ENCODE measurements at places on chromosomes 3 and 15.
A peak's percentile ranks its signal among the peaks of the same experiment; 100 is the strongest.

- no peaks in the 10 kb centered on the region for H3K36me3 ChIP-seq
- H3K27me3 ChIP-seq, result no peaks in the 10 kb centered on the region
- no peak for DNase-seq
- H3K4me1 ChIP-seq, result peaks cover 16% of the 10 kb centered on the region
Observed at GRCh38 chr3:185397676-185398075, 34.7 kb downstream of the MAP3K13 start.

GRCh38 chr3:129732200-129732876, 125.9 kb upstream of the PLXND1 start:
- no peaks in the 10 kb centered on the region for H3K27me3 ChIP-seq
- no peak overlapping the region for H3K4me3 ChIP-seq
- peaks cover 6% of the 10 kb centered on the region for H3K36me3 ChIP-seq
- H3K27ac ChIP-seq, result no peak overlapping the region

GRCh38 chr3:147393943-147394883, 12.1 kb downstream of the ZIC4 start:
- H3K27me3 ChIP-seq, result peaks cover 100% of the 10 kb centered on the region
- no peaks in the 10 kb centered on the region for H3K36me3 ChIP-seq
- H3K4me3 ChIP-seq, result peak overlapping the region; percentile 14
- H3K4me1 ChIP-seq, result peaks cover 29% of the 10 kb centered on the region
- DNase-seq, result no peak

GRCh38 chr15:62644216-62644888, 398.2 kb upstream of the TPM1 start:
- peaks cover 10% of the 10 kb centered on the region for H3K4me1 ChIP-seq
- no peak overlapping the region for H3K27ac ChIP-seq
- no peak for DNase-seq
- H3K27me3 ChIP-seq, result no peaks in the 10 kb centered on the region

DNA sequence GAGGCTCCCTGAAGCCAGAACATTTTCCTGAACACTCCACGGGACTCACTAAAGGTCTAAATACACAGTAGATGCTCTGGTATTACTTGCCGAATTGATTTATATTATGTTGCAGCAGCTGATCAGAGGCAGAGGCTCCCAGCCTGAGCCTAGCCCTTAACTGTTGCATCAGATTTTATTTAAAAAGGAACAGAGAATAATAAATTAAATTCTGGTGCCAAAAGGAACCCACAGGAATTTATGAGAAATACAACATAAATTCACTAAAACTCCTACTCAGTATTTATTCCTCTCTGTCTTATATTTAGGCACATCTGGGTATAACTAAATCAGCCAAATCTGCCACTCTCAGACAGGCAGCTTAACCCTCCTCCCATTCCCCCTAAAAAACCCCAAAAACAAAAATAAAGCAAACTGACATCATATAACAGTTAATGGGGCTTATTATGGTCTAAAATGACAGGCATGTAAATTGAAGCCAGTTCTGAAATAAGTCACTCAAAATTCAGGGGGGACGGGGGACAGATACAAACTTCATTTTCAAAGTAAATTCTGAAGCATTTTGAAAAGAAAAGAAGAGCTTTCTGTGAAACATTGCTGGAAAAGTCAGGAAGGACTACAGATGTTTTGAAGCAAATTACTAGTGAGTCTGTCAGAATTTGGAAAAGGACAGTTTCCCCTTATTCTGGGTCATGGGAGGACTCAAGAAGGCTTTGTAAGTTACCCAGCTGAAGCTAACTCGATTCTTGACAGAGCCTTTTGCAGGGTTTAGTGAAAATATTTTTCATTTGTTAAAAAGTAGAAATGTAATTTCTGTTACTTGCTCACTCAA, 53.8 kb upstream of the CORO2B start:
- H3K36me3 ChIP-seq, result no peaks in the 10 kb centered on the region
- H3K4me3 ChIP-seq, result no peak overlapping the region
- DNase-seq, result no peak
- H3K4me1 ChIP-seq, result peaks cover 10% of the 10 kb centered on the region
- H3K27me3 ChIP-seq, result peaks cover 12% of the 10 kb centered on the region

DNA sequence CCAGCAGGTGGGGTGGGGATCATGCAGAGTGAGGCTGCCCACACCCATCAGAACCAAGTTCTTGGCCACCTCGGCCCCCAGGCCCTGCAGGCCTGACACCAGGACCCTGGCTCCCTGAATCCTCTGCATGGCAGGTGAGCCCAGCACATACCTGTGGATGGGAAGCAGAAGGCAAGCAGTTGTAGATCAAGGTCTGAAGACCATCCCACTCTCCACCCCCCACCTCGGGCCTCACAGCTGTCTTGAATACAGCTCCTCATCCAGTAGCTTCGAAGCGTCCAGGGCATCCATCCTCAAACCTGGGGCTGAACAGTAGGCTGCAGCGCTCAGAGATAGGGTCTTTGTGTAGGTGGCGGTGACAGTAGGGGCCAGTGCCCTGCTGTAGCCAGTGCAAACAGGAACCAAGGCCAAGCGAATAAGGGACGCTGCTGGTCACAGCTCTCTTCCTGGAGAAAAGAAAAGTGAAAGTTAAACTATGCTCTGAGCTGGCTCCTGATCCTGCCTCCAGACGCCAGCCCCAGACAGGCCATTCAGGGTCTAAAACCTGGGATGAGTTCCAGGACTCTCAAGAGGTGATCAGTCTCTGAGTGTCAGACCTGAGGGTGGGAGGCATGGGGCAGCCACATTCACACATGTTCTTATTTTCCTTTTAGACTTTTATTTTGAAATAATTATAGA, at the start of gene UBA7:
TSS of gene UBA7 (minus strand) at position 457 of the 678 bp plus-strand sequence. CDS start at position 291, 166 bp downstream.
- peak within 1 kb of the TSS; percentile 70 for H3K4me3 ChIP-seq
- no peaks in the 10 kb centered on the region for H3K27me3 ChIP-seq
- H3K4me1 ChIP-seq, result peaks cover 20% of the 10 kb centered on the region

- H3K4me3 ChIP-seq, result no peak overlapping the region
- H3K27ac ChIP-seq, result no peak overlapping the region
- H3K4me1 ChIP-seq, result peaks cover 4% of the 10 kb centered on the region
Observed at GRCh38 chr15:66955871-66956585, 109.4 kb upstream of the SMAD3 start.

- no peaks in the 10 kb centered on the region for H3K36me3 ChIP-seq
- no peak overlapping the region for H3K27ac ChIP-seq
- H3K27me3 ChIP-seq, result peaks cover 3% of the 10 kb centered on the region
- peaks cover under 1% of the 10 kb centered on the region for H3K4me1 ChIP-seq
Observed at GRCh38 chr3:7315037-7315436, 454.1 kb downstream of the GRM7 start.

- H3K36me3 ChIP-seq, result no peaks in the 10 kb centered on the region
- H3K4me1 ChIP-seq, result peaks cover 34% of the 10 kb centered on the region
- no peak overlapping the region for H3K27ac ChIP-seq
- no peaks in the 10 kb centered on the region for H3K27me3 ChIP-seq
- DNase-seq, result no peak
Observed at GRCh38 chr3:178325330-178325729, 210.9 kb upstream of the KCNMB2 start.

DNA sequence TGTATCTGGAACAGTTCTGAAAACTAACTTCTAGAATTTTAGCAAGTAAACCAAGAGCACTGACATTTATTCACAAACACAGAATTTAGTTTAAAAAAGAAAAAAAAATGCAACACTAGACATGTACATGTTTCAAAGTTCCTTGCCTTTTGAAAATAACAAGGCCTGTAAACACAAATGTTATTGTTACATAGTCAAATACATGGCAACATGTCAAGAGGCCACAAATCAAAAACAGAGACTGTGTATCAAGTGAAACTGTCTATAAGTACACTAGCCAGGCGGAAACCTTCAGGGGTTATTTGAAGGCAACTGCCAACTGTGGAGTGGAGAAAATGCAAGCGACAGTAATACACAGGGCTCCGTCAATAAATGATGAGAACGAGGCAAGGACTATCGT, 547.6 kb downstream of the FOXP1 start:
- H3K36me3 ChIP-seq, result peaks cover 42% of the 10 kb centered on the region
- H3K4me1 ChIP-seq, result peaks cover 19% of the 10 kb centered on the region
- H3K27ac ChIP-seq, result no peak overlapping the region
- H3K4me3 ChIP-seq, result no peak overlapping the region

GRCh38 chr3:81270603-81271379, 490.7 kb downstream of the GBE1 start:
- no peaks in the 10 kb centered on the region for H3K27me3 ChIP-seq
- H3K4me1 ChIP-seq, result no peaks in the 10 kb centered on the region
- DNase-seq, result no peak
- H3K27ac ChIP-seq, result no peak overlapping the region
- H3K4me3 ChIP-seq, result no peak overlapping the region

DNA sequence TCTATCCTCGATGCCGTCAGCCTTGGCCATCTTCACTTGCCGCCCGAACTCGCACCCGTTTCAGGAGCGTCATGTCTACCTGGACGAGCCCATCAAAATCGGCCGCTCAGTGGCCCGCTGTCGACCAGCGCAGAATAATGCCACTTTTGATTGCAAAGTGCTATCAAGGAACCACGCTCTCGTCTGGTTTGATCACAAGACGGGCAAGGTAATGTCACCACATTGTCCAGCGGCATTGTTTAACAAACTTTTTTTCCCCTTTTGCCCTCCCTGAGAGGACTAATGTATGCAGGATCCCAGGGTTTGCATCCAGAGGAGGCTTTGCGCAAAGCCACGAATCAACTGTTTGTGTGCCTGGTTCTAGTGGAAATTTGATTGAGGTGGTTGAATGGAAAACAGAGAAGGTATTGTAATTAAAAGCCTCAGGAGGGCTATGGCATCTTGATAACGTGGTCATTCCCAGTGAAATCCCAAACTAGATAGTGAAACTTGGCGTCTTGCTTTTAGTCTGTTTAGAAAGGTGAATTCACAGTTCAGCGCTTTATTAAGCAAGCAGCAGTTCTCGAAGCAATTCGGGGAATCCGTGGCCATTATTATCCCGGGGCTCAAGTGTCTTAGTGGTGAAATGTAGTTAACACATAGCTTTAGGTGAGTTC, 1.7 kb downstream of the SLMAP start:
- DNase-seq, result no peak
- H3K4me3 ChIP-seq, result peak overlapping the region; percentile 97
- peak overlapping the region; percentile 94 for H3K27ac ChIP-seq
- H3K4me1 ChIP-seq, result peaks cover 41% of the 10 kb centered on the region
- H3K36me3 ChIP-seq, result peaks cover 4% of the 10 kb centered on the region

DNA sequence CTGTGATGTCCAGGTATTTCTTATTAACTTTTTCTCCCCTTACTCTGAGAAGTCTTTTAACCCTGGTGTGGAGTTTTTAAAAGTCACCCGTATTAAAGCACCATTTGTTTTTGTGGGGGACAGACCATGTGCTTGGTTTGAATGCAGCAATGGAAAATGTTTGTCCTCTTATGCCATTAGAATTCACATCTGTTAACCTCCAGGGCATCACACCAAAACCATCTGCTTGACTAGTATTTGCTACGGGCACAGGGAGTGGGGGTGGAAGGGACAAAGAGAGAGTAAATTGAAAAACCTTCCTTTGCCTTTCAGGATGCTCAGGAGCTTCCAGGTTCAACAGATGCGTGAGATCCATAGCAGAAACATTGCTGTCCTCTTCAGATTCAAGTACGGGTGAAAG, 61.4 kb upstream of the GOLGA8B start:
- no peaks in the 10 kb centered on the region for H3K4me1 ChIP-seq
- H3K36me3 ChIP-seq, result no peaks in the 10 kb centered on the region
- H3K27me3 ChIP-seq, result peaks cover 15% of the 10 kb centered on the region

- no peak overlapping the region for H3K4me3 ChIP-seq
- DNase-seq, result no peak
Observed at GRCh38 chr3:194888916-194889315, 203.2 kb downstream of the FAM43A start.

GRCh38 chr15:51629612-51630011, 7.0 kb upstream of the DMXL2 start:
- no peak overlapping the region for H3K4me3 ChIP-seq
- no peaks in the 10 kb centered on the region for H3K27me3 ChIP-seq
- H3K4me1 ChIP-seq, result peaks cover under 1% of the 10 kb centered on the region
- H3K27ac ChIP-seq, result no peak overlapping the region
- no peaks in the 10 kb centered on the region for H3K36me3 ChIP-seq

DNA sequence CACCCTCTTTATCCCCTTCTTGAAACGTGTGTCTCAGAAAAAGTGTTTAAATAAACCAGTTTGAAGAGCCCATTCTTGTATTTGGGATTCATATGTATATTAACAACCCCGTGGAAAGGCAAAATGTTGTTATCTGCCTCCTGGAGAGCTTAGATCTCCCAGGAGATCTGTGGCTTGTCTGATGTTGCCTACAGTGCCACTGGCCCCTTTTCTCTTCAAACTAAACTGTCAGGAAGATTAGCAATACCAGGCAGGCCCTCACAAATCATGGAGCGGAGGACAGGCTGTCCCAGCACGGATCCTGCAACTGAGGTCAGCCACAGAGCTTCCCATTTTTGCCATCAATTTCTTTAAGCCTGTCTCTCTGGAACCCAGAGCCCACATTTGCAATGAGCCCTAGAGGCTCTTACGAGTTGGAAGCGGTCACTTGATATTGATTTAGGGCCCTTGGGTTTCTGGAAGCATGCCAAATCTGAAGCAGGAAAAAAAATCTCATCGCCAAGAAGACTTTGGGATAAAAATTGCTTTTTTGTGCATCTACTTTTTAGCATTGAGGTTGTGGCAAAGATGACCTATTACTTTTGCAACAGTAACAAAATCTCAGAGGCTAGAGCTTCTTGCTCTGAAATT, 234.1 kb downstream of the OPA1 start:
- H3K27me3 ChIP-seq, result no peaks in the 10 kb centered on the region
- H3K36me3 ChIP-seq, result no peaks in the 10 kb centered on the region
- H3K27ac ChIP-seq, result peak overlapping the region; percentile 88
- no peak for DNase-seq

GRCh38 chr3:96361241-96361640, 453.2 kb upstream of the EPHA6 start:
- no peak for DNase-seq
- no peaks in the 10 kb centered on the region for H3K36me3 ChIP-seq
- no peaks in the 10 kb centered on the region for H3K27me3 ChIP-seq
- H3K4me3 ChIP-seq, result no peak overlapping the region

DNA sequence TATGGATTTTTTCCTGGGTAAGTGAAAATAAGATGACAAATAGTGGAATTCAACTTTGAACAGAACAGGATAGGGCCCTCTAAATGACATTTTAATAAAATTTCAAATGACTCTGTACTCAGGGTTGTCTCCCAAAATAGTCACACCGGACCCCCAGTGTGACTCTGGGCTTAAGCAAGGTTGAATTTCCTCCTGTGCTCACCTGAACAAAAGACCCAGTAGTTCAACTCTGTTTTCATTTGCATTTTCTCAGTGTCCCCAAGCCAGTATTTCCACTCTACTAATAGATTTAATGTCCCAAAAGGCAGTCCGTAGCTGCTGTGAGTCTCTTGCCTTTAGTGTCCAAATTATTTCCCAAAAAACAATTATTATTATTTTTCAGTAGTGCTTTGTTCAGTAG, 296.6 kb downstream of the PLOD2 start:
- no peaks in the 10 kb centered on the region for H3K36me3 ChIP-seq
- no peaks in the 10 kb centered on the region for H3K27me3 ChIP-seq
- no peak overlapping the region for H3K4me3 ChIP-seq

DNA sequence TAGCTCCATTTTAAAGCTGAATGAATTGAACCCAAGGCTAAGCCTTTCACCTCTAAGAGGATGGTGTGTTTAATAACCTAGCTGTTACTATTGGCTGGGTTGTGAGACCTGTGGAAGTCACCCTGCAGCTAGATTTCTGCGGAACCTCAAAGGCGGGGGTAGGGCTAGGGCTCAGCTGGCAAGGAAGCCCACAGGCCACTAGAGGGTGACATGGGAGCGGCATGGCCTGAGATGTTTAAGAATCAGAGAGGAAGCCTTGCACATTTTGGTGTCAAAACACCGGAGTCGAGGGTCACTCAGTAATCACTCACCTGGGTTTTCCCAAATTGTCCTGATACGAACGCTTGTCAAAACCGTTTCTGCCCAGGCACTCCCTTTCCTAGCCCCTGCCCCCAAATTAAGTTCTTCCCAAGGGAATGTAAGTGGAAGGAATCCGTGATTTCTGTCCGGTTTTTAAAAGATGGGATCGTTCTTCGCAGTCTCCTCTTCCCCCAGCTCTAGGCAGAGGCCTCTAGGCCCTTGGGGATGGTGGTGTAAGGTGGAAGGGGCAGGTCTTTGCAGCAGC, 3.8 kb upstream of the ACAD9 start:
- no peak overlapping the region for H3K27ac ChIP-seq
- DNase-seq, result no peak
- H3K36me3 ChIP-seq, result no peaks in the 10 kb centered on the region
- H3K27me3 ChIP-seq, result peaks cover 7% of the 10 kb centered on the region
- no peak overlapping the region for H3K4me3 ChIP-seq

All from mesothelial cell of epicardium (in vitro differentiated cells).